ENCODE measurements at places on chromosomes 5 and 9.

DNA sequence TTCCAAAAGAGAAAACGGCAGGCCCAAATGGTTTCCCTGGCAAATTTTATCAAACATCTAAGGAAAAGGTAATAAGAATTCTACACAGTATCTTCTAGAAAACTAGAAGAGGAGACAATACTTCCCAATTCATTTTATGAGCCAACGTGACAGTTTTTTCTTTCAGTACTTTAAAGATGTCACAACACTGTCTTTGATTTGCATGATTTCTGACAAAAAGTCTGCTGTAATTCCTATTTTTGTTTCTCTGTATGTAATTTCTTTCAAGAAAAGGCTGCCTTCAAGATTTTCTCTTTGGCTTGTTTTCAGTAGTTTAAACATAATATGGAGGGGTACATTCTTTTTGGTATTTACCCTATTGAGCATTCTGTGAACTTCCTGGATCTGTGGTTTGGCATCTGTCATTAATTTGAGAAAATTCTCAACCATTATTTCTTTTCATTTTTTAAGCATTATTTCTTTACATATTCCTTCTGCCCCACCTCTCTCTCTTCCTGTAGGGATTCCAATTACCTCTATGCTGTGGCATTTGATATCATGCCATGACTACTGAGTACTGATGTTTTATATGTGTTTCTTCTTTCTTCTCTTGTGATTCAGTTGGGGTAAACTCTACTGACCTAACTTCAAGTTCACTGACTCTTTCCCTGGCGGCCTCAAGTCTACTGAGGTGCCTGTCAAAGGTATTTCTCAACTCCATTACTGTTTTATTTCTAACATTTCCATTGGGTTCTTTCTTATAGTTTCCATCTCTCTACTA, 32.2 kb downstream of the ANKS6 start:
- no peak for DNase-seq

DNA sequence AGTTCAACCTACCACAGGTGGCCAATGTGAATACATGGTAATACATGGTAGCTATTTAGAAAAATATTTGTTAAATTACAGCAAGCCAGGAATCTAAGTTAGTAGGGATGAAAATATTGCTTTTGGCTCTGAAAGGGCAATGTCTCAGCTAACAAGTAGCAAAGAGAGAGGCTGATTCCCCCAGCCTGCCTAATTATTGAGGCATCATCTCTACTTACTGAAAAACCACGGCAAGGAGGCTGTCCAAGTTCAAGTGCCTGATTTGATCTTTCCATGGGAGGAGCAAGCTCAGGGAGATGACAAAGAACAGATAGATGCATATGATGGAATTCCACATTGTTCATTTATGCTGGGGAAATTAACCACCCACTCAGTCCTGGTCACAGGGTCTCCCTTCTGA, 28.7 kb upstream of the UBTD2 start:
- no peak for DNase-seq

GRCh38 chr5:139998837-139999236, 44.3 kb downstream of the NRG2 start:
- DNase-seq, result no peak

GRCh38 chr9:97911528-97911927, 10.8 kb downstream of the TRMO start:
- DNase-seq, result no peak

DNA sequence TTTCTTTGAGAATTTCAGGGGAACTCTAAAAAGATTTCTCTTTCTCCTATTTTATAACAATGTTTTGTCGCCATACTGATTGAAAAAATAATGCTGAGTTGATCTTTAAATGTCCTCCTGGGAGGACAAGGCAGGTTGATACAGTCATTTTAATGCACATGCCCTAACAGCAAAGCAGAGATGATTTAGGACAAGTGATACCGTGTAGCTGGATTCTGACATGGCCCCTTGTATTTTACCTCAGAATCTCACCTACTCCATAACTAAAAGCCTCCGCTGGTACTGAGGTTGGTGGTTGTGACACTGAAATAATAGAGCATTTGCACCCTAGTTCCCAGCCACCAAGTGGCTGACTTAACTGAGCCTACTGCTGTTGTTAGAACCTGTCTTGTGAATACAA, 811 bp upstream of the LRRTM2 start:
- no peak for DNase-seq

GRCh38 chr9:36316611-36317317, 58.5 kb upstream of the GNE start:
- DNase-seq, result no peak

DNA sequence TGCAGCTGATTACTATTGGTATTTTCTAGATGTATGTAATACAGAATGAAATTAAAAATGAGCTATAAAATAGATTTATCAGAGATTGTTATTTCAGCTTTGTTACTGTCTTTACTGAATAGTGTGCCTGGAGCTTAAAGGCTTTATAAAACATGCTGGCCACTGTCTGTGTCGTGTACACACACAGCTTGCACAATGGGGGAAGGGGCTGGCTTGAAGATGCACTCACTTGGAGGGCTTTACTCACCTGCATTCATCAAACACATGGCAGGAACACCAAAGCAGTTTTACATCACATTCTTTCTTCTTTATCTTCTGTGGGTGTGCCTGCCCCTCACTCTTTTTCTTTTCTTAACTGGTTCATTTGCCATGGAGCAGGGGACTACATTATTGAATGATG, 60.9 kb downstream of the TLE4 start:
- no peak for DNase-seq

DNA sequence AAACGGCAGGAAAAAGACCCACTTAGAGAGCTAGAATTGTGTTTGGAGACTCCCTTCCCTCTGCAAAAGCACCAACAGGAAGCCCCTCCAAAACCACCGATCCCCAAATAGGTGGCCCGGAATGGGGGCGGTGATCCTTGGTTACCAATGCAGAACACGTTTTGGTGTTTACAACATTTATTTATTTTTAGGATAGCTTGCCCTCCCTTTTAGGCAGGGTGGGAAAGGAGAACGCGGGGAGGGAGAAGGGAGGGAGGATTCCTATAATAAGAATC, 579 bp upstream of the NTRK2 start:
- DNase-seq, result no peak

DNA sequence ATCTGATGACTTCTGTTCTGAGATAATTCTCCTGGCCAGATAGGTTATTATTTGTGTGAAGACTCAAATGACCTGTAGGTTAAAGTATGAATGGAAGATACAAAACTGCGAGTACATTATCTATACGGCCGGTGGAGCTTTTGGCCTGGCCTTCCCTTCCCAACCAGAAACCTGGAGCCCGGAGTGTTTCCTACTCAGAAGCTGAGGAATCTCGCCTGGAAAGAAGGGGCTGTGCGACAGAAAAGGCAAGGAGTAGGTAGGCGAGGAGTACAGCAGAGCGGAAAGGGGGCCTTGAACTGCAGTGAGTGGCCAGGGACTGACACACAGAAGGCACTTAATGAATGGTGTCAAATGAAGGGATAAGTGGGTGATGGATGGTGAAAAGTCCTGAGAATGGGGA, 34.6 kb downstream of the ANGPTL2 start:
- DNase-seq, result no peak

DNA sequence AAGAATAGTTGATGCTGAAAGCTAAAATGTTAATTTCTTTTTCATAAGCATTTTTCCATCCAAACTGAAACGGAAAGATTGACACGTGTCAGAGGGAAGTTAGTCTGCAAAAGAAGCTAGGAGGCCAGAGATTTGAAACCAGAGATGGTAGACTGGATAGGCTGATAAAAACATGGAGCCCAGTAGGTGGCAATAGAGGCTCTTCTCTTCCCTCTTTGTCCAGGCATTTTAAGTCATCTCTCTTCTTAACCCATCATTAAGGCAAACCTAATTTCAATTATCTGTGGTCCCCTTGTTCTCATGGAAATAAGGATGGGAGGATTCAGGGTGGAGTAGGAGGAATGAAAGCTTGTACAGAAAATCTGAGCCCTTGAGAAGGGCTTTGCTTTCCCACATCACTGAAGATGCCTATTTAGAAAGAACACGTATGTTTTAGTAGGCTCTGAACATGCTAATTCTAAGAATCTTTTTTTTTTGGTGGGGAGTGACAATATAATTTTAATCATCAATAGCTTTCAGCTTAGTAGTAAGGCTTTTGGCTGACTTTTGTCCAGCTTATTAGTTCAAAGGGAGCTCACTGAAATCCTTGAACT, 66.6 kb downstream of the ZNF474 start:
- DNase-seq, result no peak

GRCh38 chr9:14993061-14993800, 83.0 kb upstream of the FREM1 start:
- peak; percentile 7 for DNase-seq

DNA sequence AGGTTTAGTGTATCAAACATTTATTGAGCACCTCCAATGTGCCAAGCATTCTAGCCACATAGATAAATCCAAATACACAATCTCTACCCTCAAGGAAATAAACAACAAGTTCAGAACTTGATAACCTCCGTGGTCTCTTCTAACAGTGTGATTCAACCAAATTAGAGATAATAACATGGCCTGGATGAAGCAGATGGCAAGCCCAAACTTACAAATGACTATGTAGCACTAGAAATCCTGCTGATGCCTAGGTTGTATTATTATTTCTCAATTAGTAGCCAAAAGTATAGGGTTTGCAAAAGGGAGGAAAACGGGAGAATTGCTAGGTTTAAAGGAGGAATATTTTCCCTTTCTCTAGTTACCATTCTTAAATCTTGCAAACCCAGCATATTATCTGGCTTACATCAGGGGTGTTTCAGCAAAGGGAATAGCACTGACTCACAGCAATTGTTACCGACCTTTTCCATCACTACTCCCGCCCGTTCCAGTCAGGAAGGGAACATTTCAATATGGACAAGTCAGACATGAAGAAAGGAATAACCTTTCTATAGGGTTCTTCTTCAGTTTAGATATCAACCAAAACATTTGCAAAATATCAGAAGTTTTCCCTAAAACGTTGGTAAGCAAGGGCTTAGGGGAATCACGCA, 2.3 kb downstream of the DPYSL3 start:
- DNase-seq, result no peak

DNA sequence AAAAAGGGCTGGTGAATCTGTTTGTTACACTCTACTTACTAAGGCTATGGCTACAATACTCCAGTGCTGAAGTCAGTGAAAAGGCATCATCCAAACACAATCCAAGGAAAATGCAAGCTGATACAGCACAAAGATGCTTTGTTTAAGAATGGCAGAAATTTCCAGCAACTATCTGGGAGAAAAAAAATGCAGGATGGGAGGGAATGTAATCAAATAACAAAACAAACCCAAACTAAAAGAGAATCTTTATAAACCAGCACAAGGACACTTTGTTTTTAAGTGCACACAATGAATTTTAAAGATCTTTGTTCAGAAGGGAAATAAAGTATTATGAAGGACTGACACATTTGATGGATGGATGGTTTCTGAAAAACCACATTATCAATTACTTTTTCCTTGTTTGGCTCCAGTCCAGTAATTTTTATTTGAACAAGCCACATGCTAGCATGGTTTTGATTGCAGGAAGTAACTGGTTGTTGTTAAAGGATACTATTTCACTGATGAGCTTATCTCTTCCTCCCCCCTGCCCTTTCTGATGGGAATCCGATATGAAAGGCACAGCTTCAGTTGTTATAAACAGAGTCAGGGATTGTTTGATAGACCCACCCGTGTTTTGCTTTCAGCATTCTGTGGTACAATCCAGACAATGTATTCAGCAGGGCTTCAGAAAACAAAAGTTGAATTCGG, 12.1 kb upstream of the TLE4 start:
- no peak for DNase-seq

DNA sequence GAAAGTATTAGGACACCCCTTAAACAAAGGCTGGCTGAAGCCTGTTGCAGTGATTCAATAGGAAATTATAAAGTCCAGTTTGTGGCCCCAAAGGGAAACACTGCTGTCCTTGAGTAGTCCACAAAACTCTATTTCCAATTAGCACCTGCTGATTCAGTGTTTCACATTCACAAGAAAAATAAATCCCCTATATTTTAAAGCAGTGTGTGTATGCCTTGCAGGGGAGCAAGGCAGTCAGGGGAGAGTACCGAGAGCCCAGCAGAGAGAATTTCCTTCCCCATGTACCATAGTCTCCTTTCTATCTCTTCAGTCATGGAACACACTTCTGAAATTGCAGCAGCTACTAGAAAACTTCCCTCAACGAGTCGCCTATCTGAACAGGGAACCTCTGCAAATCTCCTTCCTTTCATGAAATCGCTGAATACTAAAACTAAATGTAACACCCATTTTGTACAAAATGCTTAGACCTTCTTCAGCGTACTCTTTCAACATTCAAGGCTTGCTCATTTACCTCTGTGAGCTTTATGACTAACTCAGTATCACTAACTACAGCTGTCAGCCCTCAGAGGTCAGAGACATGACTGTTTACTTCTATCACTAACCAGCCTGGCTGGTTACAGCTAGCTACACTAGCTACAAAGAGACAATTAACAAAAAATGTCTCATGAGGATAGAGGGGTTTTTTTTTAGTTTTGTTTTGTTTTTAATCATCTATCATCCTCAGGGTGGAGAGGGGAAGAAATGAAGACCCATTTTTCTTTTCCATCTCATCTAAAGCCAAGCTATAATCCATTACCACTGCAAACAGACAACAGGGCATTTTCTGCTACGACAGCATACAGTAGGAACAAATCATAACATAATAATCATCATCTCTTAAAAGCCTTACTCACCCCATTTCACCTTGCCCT, 188.7 kb downstream of the EBF1 start:
- DNase-seq, result no peak

GRCh38 chr5:72006361-72006760, 100.9 kb upstream of the MAP1B start:
- no peak for DNase-seq

DNA sequence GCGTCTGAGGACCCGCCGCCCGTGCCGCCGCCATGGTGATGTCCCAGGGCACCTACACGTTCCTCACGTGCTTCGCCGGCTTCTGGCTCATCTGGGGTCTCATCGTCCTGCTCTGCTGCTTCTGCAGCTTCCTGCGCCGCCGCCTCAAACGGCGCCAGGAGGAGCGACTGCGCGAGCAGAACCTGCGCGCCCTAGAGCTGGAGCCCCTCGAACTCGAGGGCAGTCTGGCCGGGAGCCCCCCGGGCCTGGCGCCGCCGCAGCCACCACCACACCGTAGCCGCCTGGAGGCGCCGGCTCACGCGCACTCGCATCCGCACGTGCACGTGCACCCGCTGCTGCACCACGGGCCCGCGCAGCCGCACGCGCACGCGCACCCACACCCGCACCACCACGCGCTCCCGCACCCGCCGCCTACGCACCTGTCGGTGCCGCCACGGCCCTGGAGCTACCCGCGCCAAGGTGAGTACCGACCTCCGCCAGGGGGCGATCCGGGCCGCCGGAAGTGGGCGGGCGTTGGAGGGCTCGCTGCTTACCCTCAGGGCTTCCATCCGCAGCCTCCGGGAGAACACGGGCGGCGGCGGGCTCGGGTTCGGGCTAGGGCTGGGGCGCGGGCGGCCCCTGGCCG, 8.5 kb downstream of the PRR7 start:
- DNase-seq, result peak; percentile 55

DNA sequence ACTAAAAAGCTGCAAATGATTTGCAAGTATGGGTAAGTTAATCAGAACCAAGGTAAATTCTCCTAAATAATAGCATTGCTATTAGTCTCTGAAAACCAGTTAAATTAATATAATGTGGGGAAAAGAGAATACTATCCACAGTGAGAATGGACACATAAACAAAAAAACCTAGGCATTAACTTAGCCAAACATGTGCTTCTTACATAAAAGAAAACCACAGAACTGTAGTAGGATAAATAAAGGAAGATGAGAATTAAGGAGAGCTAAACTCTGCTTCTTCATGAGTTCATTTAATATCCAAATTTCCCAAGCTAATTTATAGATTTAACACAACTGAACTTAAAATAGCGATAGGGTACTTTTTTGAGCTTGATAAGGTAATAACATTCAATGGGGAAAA, 31.8 kb downstream of the ABCA1 start:
- DNase-seq, result no peak
